ENCODE measurements at places on chromosomes 12 and 14.
A peak's percentile ranks its signal among the peaks of the same experiment; 100 is the strongest.

DNA sequence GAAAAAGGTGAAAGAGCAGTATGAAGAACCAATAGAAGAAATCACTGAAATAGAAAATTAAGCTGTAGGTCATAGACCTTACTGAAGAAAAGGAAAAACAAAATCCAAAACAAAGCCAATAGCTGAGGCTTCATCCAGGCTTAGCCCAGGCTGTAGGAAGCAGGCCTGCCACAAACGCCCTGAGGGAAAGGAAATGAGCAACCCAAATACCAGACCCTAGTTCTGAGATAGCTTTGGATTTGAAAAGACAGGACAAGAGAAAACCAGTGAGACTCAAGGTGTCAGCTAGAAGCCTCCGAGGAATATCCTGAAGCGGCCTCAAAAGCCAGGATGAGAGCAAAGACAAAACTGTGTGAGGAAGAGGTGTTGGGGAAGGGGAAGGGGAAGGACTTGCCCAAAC lies 79.2 kb downstream of the FERMT2 start:
- DNase-seq: no peak

DNA sequence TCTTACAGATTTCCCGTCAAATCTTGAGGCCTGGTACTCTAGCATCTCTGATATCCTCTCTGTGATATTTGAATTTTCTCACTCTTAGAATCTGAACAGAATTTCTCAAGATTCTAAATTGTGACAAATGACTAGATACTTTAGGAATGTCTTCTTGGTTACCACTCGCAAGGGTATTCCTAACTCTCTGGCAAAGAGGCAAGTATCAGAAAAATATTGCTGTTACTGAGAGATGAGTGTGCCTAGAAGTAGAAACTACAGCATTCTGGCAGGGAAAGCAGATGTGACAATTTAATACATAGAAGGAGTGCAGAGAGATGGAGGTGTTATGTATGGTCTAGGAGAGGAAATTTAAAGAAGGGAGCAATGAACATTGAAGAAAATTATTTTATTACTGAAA lies 467.8 kb downstream of the LRIG3 start:
- no peak for DNase-seq

GRCh38 chr12:47819896-47820630 lies at the start of gene HDAC7:
HDAC7 (minus strand) TSS chr12:47819903; CDS start chr12:47819785, 118 bp downstream.
- DNase-seq: no peak

- DNase-seq: no peak
Observed at GRCh38 chr12:12461923-12462315, 100.7 kb downstream of the DUSP16 start.

DNA sequence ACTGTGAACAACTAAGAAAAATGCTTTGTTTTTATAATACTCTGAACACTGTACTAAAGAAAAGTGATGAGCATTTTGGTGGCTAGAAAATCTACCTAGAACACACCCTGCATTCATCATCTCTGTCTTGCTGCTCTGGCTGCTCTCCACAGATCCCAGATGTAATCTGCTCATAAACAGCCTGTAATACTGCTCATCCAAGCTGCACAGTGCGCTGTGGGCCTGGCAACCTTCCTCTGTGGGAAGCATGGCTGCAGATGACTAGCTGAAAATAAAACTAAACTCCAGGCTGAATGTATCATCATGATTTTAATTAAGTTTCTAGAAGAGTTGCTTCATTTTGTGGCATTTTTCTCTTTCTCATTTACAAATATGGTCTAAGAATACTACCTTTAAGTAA lies 200.7 kb downstream of the SLC2A13 start:
- peak; percentile 81 for DNase-seq

GRCh38 chr12:27428466-27428865 lies 18.1 kb upstream of the SMCO2 start:
- no peak for DNase-seq

Data from NCI-H446 (cell line).